NCI-H1048 (cell line): ENCODE measurements at places on chromosomes 7 and 10.

DNA sequence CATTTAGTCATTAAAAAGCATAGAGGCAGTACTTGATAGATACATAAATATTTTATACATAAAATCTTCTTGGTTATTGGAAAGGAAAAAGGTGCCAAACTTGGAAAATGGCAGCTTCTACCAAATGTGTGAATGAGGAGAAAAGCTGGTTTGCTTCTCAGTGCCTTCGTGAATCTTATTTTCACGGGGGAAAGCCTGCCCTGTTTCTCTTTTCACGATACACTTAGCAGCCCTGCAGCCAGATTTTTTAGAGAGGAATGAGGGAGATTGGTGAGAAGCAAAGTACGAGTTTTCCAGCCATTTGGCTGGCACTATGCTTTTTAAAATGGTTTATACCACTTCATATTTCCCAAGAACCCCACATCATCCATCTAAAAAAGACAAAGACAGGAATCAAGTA, 22.9 kb upstream of the C1QL3 start:
- no peak for DNase-seq

DNA sequence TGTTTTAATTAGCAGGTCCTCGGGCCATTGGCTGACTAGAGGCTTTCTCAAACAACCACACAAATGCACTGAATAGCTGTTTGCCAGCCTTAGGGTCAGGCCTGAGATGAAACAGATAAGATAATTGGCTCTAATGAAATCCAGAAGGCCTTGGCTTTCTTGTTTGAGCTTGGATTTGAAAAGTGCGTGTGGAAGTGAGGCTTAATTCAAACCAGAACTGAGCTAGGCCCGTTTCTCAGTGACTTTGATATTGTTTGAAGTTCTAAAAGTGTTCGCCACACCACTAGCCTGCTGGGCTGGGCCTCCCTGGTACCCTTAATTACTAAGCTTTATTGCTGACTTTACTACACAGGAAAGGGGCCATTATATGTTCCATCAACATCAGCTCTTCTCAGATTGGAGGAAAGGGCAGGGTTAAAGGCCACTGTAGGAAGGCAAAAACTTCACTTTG, 270.6 kb downstream of the TWIST1 start:
- peak; percentile 7 for DNase-seq

- DNase-seq, result no peak
Measured at GRCh38 chr10:104286939-104287338, 18.0 kb downstream of the GSTO2 start.

DNA sequence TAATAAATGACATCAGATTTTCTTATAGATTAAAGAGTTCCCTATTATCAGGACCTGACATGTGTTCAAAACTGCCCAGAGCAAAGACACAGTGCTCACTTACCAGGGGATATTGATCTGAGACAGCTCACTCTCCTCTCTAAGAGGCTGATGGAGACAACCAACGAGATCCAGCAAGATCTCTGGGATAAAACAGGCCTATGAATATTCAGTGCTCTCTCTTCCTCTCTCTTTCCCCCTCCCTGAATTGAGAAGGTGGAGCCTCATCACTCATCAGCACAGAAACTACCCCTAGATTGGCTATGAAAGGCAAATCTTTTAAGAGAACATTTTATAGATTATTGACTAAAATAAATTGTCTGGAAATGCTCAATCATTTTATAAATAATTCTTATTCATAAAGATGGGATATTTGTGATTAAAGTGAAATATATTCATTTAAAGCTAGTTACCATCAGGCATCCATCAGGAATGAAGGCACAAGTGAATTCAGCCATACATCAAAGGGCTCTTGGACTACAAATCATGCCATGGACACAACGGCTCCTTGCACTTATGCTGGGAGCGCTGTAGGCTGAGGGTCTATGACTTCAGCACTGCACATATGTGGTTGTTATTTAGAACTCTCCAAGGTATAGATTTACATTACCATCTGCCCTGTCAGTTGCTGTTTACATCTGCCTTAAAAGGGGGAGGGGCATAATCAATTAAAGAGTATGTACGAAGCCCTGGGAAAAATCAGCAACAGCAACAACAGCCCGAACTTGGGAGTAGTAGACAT, 3.4 kb upstream of the PPP1R17 start:
- no peak for DNase-seq

DNA sequence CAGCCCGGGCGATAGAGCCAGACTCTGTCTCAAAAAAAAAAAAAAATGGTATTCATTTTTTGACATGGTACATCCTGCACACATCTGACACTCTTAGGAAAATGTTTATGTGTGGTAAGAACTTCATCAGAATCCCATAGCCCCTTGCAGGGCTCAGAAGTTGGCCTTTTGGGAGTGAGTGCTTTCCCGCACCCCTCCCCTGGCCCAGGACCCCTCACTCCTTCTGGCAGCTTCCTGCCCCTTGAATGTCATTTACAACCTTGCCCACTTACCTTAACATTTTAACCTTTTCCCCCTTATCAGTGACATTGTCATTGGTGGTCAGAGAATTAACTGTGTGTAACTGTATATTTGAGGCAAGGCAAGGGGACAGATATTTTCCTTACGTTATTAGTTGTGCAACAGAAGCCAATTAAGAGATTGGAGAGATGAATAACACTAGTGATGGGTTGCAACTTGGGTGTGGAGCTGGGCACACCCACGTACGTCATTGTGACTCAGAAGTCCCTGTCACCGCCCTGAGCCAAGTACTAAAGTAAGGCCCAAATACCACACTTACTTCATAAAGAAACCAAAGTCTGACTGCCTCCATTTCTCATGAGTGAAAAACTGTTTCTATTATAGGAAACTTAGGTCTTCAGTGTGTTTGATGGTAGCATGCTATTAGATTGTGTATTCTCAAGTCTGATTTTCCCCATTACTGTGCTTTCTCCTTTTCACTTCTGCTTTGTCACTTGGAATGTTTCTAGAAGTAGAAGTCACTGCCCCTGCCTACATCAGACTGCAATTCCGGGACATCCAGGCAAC, 31.6 kb downstream of the OGDH start:
- no peak for DNase-seq

GRCh38 chr10:111093741-111094380, 17.0 kb downstream of the ADRA2A start:
- DNase-seq, result no peak

DNA sequence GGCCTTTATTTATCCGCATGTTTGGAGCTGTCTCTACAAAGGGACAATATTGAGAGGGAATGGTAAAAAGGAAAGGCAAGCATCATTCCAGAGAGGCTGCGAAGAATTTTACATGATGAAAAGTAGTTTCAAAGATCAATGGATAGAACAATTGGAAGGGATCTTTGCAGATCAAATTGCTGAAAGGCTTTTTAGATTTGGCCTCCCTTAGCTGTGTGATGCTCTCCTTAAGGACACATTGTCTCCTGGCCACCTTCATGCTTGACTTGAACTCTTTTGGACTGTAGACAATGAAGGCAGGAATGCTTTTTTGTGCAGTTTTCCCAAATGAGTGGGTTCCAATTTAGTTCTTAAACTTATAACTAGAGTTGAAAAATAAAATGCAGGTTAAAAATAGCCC, 344.7 kb downstream of the ARL4A start:
- no peak for DNase-seq

DNA sequence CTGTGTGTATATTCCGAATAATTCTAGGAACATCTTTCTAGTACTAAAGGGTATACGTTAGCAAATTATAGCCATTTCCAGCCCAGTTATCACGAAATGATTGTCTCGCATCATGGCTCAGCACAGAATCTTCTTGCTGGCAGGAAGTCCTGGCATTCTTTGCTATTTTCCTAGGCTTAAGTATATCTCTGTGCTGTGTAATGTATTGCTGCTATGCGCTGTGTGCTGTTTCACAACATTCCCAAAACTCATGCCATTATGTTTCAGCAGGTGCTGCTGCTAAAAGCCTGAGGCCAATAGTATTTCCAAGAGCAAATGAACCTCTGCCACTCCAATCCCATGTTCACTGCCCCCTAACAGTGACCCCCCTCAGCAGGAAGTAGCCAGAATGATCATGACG, 62.9 kb upstream of the ZNF92 start:
- no peak for DNase-seq

GRCh38 chr10:42781893-42782445, 626 bp upstream of the BMS1 start:
- no peak for DNase-seq

DNA sequence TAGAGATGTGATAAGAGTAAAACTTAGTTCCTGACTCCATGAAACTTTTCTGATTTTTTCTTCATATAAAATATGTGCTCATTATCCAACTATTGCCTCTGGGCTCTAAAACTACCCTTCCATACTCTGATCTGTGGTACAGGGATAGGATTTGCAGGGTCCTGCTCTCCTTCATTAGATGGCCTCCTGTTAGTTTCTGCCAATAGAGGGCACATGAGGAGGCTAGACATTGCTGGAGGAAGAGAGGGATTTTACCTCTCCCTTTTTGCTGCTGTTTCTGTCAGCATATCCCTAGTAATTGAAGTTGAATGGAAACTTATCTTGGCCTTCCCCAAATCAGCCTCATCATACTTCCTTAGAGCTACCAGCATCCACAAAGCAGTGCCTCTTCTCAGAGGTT, 269.4 kb downstream of the NXPH1 start:
- no peak for DNase-seq

GRCh38 chr10:70694418-70695141, 22.3 kb downstream of the ADAMTS14 start:
- no peak for DNase-seq

DNA sequence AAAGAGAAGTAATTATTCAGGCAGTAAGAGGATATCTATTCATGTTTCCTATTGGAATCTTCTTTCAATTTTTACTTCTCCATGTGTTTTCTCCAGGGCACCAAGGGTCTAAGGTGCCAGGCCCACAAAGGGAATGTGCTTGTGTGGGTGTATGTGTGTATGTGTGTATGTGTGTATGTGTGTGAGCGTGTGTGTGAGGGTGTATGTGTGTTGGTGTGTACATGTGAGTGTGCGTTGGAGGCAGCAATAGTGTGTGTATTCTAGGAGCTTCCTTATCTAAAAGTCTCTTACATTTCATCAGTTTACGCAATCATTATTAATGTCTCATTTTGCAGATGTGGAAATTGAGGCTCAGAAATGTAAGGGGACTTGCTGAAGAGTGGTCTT, 28.3 kb downstream of the RAMP3 start:
- DNase-seq, result no peak

DNA sequence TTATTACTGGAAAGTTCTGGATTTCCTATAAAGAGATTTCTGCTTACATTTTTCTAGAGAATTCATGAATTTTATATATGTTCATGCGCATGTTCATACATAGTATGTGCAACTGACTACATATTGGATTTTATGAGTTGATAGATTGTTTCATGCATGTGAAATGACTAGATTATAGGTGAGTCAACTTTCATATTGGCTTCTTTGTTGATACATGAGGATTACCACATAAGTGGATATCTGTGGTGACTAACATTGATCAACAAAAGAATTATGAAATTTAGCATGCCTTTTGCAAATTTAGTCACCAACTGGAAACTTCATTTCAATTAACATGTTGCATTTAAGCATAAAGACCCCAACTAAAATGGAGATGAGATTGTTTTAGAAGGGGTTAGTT, 99.0 kb downstream of the GNAT3 start:
- DNase-seq, result no peak

DNA sequence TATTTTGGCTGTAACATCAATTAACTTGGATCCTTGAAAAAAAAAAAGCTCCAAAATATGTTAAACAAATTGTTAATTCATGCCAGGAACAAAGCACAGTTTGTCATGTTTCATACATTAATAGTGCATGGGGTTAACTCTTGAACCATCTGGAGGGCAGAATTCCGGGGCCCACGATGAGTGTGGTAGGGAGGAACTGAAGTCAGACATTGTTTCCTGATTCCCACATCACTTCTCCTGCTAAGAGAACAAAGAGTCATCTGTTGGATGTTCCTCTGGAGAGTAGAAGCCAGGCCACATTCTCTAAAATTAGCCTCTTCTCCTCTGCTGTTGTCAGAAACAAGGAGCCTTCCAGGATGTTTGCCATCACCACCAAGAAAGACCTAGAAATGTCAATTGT, 54.6 kb downstream of the TMEM178B start:
- DNase-seq, result no peak

- no peak for DNase-seq
Measured at GRCh38 chr7:135247746-135248471, 14.3 kb downstream of the STRA8 start.

GRCh38 chr7:94133460-94133859, 129.3 kb upstream of the BET1 start:
- no peak for DNase-seq

DNA sequence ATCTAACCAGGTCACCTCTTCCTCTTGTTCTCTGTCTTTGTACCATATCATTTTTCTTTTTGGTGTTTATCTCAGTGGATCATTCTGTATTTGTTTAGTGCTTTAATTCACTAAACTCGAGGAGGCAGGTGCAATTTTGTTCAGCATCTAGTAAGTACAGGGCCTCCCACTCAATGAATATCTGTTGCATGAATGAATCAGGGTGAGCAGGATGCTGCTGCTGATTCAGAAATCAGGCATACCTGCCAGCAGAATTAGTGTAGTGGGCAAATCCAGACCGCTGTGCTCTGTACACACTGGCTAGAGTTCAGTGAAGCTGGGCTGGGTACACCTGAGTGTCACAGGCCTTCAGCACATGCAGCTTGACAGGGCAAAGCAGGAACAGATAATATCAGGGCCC, 511.9 kb downstream of the SUGCT start:
- DNase-seq, result no peak

- DNase-seq, result no peak
Measured at GRCh38 chr10:971150-971542, 17.1 kb upstream of the GTPBP4 start.

GRCh38 chr7:26492816-26493215, 201.2 kb downstream of the SNX10 start:
- DNase-seq, result no peak

DNA sequence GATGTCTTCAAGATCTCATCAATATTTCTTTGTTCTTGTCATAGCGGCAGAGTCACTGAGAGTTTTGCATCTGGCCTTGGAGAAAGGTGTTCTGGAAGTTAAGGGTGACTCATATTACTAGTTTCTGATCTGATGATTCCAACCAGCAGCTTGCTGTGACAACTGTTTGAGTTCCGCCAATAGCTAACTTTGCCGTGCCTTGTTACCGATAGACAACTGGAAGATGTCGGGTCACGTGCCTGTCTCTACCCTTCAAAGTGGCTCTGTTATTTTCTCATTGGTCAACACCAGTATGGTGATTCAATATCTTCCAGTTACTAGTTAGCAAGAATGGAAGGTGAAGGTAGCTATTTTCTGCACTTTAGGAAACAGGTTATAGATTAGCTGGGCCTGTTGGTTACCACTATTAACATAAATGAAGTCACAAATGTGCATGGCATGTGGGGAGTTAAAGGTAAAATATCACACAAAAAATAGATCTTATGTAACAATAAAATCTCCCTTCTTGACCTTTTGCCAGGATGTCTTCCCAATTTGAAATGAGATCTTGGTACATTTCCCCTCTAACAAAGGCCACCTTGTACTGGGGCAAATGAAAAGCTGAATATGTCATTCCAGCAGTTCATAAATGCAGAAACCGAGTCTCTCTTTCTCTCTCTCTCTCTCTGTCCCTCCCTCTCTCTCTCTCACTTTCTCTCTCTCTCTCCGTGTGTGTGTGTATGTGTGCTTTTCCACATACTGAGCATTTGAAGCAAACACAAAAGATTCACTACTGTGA, 2.6 kb upstream of the MGAM2 start:
- no peak for DNase-seq
